ENCODE measurements at places on chromosomes 13 and 19.

GRCh38 chr19:32828643-32829344, 40.8 kb downstream of the SLC7A9 start:
- no peak for DNase-seq

DNA sequence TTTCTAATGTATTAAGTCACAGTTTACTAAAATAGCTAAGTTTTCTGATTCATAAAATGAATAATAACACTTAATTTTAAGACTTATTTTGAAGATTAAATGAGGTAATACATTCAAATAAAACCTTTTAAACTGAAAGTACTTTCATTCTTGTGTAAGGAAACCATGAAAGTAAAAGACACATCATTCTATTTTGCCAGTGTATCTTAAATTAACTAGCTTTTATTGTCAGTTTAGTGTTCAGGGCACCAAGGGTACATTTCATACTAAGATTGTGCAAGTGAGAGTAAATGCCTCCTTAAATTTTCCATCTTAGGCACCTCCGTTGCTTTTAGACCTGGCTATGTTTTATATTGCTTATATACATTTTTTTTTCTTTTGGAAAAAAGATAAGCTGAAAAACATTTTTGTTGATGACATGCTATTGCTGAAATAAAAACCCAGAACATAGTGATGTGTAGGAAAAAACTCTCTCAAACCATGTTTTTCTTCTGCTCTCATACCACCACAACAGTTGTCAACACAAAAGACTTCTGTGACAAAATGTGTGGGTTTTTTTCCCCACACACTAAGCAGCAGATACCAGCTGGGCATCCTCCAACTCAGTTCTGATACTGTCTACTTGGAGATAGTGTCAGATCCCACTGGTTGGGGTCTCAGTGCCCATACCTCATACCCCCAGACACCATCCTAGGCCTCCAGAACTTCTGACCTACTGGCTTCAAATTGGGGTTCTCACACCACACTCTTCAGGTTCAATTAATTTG, 30.7 kb upstream of the LPAR6 start:
- DNase-seq = no peak

DNA sequence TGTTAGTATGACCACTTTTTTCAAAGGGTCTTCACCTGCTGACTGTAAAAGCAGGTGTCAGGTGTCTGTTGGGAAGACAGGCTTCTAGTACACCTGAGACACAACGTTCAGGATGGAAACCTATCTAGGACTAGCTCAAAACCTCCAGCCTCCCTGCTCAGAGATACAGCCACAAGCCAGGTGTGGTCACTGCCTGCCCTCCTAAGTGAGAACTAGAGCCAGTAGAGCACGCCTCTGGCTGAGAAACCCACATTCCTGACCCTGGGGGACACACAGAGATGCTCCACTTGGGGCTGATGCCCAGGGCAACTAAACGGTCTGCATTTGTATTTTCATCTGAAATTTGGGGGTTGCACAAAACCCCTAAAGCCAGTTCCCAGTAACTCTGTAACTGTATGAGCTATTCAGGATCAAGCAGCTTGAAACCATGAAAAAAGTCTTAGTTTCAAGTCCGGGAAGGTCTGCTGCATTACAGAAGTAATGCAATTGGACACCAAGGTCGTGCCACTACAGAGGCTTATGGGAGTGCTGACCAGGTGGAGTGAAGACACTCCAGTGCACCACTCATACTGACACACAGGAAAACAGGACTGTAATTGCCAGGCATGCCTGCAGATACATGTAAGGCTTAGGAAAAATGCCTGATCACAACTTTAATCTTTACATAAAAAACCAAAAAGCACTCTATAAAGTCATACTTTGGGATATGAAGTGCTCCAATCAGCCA, 27.8 kb downstream of the ANKRD10 start:
- no peak for DNase-seq

DNA sequence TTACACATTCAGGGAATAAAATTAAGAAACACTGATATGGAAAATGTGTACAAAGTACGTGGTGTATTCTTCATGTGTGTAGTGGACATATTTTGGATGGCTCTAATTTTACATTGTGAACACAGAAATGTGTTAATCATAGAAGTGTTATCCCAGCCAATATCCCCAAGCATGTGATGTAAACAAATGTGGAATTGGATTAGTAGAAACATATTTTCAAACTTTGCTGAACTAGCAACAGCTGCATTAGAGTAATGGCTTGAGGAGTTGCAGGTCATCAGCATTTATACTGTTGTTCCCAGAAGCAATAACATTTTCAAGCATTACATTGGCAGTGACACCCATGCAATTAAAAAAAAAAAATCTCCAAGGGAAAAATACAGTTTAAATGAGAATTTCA, 600.6 kb downstream of the SLITRK1 start:
- DNase-seq = no peak

- no peak for DNase-seq
Measured at GRCh38 chr13:22235950-22236290, 565.0 kb downstream of the FGF9 start.

GRCh38 chr13:106691341-106691740, 123.4 kb upstream of the ARGLU1 start:
- DNase-seq = no peak

DNA sequence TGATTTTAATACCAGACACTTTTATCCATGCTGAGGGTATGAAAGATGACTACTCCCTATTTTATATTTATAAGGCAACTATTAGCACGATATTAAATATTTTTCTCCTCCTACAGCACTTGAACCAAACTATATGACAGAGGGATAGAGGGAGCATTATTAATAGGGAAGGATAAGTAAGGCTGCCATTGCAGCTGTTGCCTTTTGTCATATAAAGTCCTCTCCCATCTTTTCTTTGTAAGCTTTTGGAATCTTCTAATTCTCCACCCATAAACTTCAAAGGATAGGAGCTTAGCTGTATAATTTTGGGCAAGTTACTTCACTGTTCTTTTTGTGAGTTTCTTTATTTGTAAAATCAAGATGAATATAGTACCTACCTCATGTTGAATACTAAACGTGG, 95.4 kb downstream of the ZMYM2 start:
- no peak for DNase-seq

- DNase-seq = no peak
Measured at GRCh38 chr13:33751151-33751550, 66.8 kb upstream of the RFC3 start.

- no peak for DNase-seq
Measured at GRCh38 chr13:105972306-105972721, 563.1 kb downstream of the EFNB2 start.

DNA sequence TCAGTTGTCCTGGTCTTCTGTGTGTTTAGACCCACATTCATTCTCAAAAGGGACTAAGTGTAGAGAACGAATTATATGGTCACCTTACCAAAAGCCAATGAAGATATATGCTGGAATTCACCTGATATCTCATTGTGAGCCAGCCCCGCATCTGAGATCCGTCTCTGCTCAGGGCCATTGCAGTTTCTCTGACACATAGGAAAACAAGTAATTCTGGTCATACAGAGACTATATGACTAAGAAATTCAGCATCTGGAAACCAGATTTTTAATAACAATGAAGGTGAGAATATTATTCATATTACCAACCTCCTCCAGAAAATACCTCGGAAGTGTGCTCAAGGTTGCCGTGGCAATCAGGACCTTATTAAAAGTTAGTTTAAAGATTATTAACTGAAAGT, 278.6 kb upstream of the EDNRB start:
- DNase-seq = no peak

GRCh38 chr19:42078058-42078457, 2.1 kb downstream of the ZNF574 start:
- DNase-seq = no peak

GRCh38 chr19:45705115-45705514, 12.6 kb downstream of the QPCTL start:
- DNase-seq = no peak

DNA sequence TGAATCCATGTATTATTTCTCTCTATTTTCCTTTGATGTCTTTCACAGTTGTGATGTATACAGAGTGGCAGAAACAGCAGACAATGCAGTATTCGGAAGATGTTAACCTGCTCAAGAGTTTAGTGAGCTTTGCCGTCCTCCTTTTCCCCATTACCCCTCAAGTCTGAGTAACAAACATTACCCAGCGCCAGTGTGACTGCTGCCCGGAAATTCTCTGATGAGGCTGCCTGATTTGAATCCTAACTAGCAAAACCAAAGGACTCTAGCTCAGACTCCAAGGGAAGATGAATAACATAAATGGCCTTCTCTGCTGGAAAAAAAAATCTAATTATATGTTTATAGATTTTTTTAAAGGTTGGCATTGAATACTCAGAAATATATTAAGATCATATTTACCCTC, 247.3 kb upstream of the SOX21 start:
- no peak for DNase-seq

DNA sequence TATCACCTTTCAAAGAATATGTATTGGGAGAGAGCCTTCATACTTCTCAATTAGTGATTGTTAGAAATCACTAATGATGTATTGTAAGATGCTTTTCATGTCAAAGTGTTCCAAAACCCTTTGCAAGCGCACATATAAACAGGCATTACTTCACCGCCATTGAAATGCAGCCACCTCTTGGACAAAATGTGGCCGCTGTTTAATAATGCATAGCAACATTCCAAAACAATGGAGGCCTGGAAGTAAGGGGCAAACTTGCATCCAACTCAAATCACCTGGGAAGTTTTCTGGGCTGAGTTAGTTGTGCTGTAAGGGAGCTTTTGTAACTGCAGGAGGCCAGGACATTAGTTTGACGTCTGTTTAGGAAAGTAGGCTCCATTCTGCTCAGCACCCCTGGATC, 438.1 kb downstream of the FGF9 start:
- DNase-seq = no peak

DNA sequence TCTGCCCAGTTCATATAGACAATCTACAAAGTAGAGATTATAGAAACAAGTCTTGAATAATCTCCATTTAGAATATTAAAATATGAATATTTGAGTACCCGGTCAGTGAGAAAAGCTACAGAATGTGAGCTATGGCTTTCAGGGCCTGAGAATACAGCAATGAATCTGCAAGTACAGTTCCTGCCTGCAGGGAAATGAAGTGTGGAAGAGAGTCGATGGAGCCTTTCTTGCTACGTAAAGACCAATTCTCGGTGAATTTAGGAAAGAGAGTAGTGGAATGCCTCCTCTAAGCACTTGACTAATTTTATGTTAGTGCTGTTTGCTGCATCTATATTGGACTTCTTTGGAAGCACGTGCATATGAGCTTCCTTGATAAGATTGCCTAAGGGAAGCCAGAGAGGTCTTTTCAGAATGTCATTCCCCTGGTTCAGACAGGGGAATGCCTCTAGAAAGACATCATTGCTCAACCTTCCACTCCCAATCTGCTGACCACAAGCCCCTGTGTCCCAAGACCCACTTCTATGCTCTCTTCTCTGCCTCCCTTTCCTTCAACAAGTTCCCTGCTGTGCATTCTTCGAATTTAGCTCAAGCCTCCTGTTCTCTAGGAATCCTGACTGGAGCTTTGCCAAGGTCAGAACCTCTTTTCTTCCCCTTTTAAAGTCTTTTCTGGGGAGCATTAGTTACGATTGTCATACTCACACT, 41.9 kb downstream of the GPC6 start:
- DNase-seq = no peak

- DNase-seq = no peak
Measured at GRCh38 chr19:53389978-53390377, 5.0 kb upstream of the ZNF765 start.

- DNase-seq = no peak
Measured at GRCh38 chr19:28632371-28633080, 580.4 kb downstream of the UQCRFS1 start.

GRCh38 chr19:49637821-49638738, 1.9 kb downstream of the RRAS start:
- DNase-seq = no peak

- DNase-seq = no peak
Measured at GRCh38 chr13:73945382-73945781, 188.8 kb downstream of the KLF12 start.

DNA sequence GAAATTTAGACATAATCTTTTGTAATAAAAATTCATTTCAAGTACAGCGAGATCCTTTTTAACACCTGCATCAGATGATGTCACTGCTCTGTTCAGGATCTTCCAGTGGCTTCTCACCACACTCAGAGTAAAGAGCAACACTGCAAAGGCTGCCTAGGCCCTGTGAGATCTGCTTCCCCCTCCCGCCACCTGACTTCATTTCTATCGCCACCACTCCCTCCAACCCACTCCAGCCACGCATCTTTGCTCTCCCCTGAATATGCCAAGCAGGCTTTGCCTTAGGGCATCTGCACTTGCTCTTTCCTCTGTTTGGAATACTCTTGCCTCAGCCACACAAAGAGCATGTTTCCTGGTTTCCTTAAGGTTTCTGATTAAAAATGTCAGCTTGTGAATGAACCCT, 58.3 kb downstream of the MBNL2 start:
- no peak for DNase-seq

GRCh38 chr13:48148454-48148853, 53.5 kb upstream of the MED4 start:
- DNase-seq = no peak

DNA sequence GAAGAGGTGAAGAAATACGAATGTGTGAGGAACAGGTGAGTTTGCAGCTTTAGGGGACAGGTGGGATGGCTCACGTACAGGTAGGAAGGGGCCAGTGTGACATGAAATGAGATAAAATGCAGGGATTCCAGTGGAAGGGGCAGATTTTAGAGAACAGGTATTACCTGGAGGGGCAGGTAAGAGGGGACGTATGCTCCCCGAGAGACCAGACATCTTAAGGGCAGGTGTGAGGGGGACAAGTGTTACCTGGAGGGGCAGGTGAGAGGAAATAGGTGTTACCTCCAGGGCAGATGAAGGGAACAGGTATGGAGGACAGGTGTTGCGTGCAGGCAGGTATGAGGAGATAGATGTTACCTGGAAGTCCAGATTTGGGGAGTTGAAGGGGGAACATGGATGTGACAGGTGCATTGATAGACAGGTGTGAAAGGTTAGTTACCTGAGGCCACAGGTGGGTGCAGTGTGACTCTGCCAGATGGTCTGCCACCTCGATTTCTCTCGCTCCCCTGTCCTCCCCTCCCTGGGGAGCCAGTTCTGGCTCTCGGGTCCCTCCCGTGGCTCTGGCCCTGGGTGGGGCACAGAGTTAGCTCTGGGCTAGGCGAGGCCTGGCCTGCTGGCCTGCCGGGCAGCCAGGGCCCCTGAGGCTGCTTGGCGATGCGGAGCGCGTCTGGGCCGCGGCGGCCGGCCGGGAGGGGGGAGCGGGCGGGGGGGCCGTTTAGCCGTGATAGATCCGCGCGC, 2.1 kb downstream of the ERFL start:
- DNase-seq = no peak

- no peak for DNase-seq
Measured at GRCh38 chr13:79663977-79664636, 183.2 kb downstream of the NDFIP2 start.

DNA sequence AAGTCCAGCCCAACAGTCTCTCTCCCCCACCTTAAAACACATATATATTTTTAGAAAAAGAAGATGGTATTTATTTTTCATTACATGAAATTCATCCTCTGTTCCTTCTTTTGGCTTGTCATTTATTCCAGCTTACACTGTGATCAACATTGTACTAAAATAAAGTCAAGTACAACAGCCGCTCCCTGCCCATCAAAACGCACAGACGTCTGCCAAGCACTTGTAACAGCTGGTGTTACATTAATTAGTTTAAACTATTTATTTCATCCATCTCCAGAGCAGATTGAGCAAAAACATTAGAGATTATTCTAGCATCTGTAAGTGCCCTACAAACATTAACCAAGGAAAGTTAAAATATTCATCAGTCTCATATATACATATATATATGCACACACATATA, 350.5 kb downstream of the DACH1 start:
- DNase-seq = no peak

- DNase-seq = no peak
Measured at GRCh38 chr13:61778531-61778930, 362.9 kb upstream of the PCDH20 start.

- DNase-seq = no peak
Measured at GRCh38 chr13:80203496-80203895, 137.4 kb downstream of the SPRY2 start.

GRCh38 chr13:30038884-30039283, 188.5 kb upstream of the UBL3 start:
- DNase-seq = no peak
